ENCODE measurements at places on chromosomes 13 and 19. TPM values are rescaled to one million over a fixed set of nuclear protein-coding genes. Genes with fewer than 3 reads are reported as not detected.

VSTM2B gene
- total RNA-seq: not detected

LYPD3 gene
- total RNA-seq: 0.88 TPM

PALM gene
- total RNA-seq: 10.5 TPM

PTH2 gene
- total RNA-seq: not detected

ZNF439 gene
- total RNA-seq: 8.7 TPM

NRTN gene
- not detected for total RNA-seq

C1QTNF9 gene
- total RNA-seq: not detected

SIGLECL1 gene
- total RNA-seq: not detected

CYP4F11 gene
- total RNA-seq: not detected

IRS2 gene
- 7.1 TPM for total RNA-seq

DLL3 gene
- total RNA-seq: not detected

MICOS13 gene
- 25.9 TPM for total RNA-seq

PRX gene
- total RNA-seq: 2.7 TPM

MATK gene
- total RNA-seq: not detected

IFNL1 gene
- total RNA-seq: not detected

PINLYP gene
- total RNA-seq: 0.72 TPM

ATP7B gene
- total RNA-seq: 4.0 TPM

ZNF345 gene
- 4.7 TPM for total RNA-seq

ADGRE3 gene
- total RNA-seq: not detected

URAD gene
- total RNA-seq: not detected

SLC7A10 gene
- total RNA-seq: not detected

FFAR3 gene
- total RNA-seq: not detected

TMEM59L gene
- total RNA-seq: 0.36 TPM

ZNF846 gene
- 14.1 TPM for total RNA-seq

OR7G1 gene
- total RNA-seq: not detected

AXL gene
- total RNA-seq: 355 TPM

APOC4 gene
- not detected for total RNA-seq

CEACAM7 gene
- not detected for total RNA-seq

KLK7 gene
- total RNA-seq: not detected

All from osteoblast (primary cell).